ENCODE measurements at places on chromosomes 2 and 18.

GRCh38 chr2:72141032-72141645 is 6.5 kb downstream of the CYP26B1 start:
- no peak for DNase-seq

GRCh38 chr18:22505141-22505591 is 87.5 kb upstream of the CTAGE1 start:
- no peak for DNase-seq

- DNase-seq = no peak
These were observed 190.7 kb downstream of the WDR7 start for GRCh38 chr18:56841836-56842235.

DNA sequence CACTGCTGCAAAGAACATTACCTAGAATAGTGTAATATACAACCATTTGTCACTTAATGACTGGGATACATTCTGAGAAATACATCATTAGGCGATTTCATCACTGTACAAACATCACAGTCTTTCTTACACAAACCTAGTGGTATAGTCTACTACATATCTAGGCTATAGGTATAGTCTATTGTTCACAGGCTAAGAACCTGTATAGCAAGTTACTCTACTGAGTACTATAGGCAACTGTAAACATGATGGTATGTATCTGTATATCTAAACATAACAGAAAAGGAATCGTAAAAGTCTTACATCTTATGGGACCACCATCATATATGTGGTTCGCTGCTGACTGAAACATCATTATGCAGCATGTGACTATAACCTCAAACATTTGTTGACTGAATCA is 21.4 kb downstream of the SP3 start:
- no peak for DNase-seq

DNA sequence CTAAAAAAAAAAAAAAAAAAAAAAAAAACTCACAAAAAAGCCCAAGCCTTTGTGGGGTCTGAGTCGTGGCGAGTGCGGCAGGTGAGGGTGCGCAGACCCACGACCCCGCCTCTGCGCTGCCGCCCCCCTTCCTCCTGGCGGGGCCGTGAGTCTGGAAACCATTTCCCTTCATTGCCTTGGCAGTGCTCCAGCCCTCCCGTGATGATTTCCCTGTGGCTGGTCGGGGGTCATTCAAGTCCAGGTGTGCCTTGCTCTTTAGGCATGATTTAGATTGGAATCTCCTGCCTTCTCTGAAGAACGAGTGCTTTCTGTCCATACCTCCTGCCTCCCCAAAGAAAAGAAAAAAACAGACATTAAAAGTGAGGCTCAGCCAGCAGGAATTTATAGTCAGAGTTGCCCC is 161.8 kb downstream of the FAM210A start:
- DNase-seq = no peak

DNA sequence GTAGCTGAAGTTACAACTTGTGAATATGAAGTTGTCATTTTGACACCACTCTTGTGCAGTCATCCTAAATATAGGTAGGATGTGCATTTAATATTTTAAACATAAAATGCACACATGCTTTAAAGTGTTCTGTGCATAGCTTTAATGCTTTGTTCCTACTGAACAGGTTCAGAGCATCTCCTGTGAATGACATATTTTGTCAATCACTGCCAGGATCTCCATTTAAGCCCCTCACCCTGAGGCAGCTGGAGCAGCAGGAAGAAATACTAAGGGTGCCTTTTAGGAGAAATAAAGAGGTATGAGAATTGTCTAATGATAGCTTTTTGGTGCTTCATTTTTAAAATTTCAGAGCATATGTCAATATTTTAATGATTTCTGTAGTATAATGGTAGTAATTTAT is 14.7 kb downstream of the ERLEC1 start:
- no peak for DNase-seq

DNA sequence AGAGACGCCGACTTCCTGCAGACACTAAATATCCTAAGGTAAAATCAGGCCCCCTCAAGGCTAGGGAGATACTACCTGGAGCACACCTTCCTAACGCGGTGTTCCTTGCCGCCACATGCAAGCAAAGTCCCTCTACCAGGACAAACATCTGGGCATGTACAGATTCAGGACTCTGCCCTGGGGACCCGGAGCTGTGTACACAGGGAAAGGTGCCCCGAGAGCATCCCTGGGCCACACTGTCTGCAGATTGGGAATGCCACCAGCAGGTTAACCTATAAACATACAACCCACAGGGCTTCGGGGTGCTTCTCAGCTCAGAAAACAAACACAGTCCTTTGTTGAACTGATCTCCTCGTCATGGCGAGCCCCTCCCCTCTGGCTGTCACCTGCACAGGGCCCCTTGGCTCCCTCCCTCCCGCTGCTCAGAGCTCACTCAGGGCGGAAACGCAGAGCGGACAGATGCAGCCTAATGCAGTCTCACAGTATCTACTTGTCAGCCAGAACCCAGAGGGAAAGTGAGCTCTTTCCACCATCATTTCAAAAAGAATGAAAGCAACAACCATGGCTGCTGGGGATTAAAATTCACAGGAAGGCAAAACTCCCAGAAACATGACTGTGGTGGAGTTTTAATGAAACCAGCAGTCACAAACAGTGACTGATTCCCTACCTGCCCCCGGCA is 218.8 kb downstream of the HDAC4 start:
- DNase-seq = no peak

- no peak for DNase-seq
These were observed 17.3 kb upstream of the ASXL2 start for GRCh38 chr2:25895610-25896009.

- DNase-seq = no peak
These were observed 23.6 kb downstream of the ZEB2 start for GRCh38 chr2:144496092-144496976.

DNA sequence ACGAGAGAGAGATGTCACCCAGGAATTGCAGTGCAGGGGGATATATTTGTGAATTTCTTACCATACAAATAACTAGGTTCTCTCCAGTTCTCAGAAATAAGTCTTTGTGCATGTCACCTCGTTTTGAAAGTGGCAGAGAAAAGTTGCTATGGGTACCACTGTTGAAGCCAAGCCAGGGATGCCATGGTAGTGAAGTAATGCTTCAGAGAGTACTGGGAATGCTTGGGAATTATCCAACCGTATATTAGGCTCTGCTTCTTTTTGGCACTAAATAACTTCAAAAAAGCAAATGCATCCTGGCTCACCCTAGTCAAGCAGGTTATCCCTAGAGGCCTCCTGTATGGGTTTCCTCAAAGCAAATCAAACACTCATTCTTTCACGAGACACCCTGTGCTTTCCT is 50.7 kb upstream of the DDX18 start:
- no peak for DNase-seq

- DNase-seq = no peak
These were observed 48.2 kb upstream of the REV1 start for GRCh38 chr2:99537910-99538485.

- peak; percentile 16 for DNase-seq
These were observed 133.7 kb downstream of the CBLN2 start for GRCh38 chr18:72410399-72410798.

GRCh38 chr2:158495175-158495574 is 38.4 kb downstream of the PKP4 start:
- peak; percentile 55 for DNase-seq

DNA sequence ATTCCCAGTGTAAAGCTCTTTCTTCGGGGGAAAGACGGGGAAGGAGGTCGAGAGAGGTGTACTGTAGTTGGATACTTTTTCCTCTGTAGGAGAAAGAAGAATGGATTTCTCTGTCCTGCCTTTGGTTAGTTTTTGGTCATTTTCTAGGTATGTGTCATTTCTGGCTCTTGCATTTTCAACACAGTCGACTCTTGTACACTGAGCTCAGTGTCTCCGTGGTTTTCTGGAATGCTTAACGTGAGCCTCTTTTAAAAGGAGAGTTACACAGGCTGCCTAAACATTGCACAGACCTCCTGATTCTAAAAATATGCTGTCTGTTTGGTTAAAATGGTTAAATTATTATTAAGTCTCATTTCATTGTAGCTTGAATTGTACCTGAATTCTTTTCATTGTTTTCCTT is 21.8 kb upstream of the GLS start:
- peak; percentile 85 for DNase-seq

DNA sequence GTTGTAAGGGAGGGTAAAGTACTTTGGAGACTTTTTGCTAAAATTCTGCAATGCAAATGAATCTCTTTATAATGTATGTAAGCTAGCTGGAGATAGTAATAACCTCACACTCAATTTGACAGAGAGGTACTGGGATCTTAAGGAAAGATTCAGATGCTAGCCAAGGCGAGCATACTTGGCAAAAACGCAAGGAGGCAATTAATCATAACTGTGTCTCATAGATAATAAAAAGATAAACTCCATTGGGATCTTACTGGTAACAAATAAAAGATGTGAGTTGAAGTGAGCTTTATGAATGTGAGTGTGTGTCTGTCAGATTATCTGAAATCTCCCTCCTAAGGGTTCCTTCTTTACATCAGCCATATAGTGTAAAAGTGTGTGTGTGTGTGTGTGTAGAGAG is 533.0 kb downstream of the TMX3 start:
- no peak for DNase-seq

DNA sequence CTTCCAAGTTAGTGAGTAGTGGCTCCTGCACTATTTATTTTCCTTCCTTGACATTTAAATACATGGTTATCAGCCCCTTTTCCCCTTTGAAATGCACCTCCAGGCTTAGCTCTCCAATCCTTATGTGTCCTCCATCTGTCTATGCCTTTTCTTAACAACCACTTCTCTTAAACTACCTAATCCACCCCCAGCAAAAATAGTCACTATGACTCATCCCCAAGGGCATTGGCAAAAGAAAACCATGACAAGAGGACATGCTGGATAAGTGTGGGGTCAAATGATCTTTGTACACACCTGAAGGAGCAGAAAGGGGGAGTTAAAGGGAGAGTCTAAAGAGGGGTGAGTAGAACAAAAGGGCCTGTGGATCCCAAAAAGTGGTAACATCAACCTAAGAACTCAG is 127.2 kb downstream of the ANKRD44 start:
- DNase-seq = peak; percentile 29

GRCh38 chr2:118844261-118845004 is 3.0 kb downstream of the EN1 start:
- no peak for DNase-seq

DNA sequence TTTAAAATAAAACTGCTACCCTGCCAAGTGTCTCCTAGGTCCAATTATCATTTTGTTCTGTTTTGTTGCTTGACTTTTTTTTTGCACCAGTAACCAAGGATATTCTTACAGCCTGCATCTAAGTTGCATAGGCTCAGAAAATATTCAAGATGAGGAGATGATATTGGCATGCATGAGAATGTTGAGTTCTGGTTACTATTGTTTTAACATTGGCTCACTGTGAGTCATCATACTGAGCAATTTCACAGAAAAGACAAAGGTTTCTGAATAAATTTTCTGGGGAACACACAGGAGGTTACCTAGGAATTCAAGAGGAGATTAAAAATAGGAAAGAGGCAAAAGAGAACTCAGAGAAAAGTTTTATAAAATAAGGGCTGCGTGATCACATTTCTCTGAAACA is 84.8 kb upstream of the POU3F3 start:
- DNase-seq = peak; percentile 95

DNA sequence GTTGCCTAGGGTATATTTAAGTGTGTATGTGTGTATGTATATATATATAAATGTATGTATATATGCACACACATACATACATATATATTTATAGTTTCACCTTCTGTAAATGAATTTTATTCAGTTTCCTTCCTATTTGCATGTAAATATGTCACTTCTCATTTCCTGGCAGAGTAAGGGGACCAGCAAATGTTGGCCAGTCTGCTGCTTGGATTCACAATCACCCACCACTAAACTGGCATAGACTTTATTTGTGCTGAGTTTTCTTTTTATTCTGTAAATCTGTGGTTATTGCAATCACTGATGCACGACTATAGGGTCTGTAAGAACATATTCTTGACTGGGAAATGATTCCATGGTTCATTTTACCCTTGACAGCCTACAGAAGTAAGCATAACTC is 640.4 kb upstream of the FAM98A start:
- DNase-seq = no peak

GRCh38 chr2:75288760-75289159 is 89.4 kb upstream of the TACR1 start:
- DNase-seq = no peak

DNA sequence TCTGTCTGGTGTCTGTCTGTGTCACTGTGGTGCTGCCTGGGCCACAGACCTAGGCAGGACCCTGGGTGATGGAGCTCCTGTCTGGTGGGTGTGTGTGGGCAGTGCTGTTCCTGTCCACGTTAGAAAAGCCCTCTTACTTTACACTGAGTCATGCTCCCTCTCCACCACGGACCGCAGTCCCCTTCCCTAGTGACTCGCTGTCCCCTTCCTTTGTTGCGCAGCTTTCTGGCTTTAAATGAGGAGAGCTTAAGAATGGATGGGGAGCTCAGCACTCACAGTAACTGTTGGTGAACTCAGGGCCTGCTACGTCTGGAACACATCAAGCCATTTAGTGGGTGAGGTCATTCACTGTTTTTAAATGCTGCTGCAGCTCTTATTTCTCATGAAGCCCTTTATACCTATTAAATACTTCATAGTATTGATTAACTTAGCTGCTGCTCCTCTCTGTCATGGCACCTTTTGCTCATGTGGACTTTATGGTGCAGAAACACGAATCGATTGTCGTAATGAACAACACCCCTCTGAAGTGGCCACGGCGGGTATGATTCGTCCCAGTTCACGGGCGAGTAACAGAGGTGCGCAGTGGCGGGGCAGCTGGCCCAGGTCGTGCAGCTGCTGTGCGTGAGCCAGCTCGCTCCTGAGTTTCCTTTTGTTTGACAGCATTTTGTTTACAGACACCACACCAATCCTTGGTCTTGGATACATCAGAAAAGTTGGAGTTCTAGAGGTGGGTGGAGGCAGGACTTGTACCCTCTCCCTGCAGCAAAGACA is 100.4 kb downstream of the LDLRAD4 start:
- DNase-seq = no peak

DNA sequence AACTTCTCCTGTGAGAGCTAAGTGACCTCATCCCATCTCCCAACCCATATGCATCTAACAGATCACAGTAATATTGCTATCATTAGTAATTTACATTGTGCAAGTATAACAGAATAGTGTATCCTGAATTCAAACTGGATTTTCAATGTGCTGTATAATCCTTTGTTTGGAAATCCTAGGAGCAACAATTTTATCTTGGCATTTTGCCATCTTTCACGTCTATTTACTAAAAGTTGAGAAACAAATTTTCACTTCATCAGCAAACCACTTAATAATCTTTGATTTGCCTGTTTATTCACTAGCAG is 3.8 kb downstream of the HNRNPLL start:
- no peak for DNase-seq

DNA sequence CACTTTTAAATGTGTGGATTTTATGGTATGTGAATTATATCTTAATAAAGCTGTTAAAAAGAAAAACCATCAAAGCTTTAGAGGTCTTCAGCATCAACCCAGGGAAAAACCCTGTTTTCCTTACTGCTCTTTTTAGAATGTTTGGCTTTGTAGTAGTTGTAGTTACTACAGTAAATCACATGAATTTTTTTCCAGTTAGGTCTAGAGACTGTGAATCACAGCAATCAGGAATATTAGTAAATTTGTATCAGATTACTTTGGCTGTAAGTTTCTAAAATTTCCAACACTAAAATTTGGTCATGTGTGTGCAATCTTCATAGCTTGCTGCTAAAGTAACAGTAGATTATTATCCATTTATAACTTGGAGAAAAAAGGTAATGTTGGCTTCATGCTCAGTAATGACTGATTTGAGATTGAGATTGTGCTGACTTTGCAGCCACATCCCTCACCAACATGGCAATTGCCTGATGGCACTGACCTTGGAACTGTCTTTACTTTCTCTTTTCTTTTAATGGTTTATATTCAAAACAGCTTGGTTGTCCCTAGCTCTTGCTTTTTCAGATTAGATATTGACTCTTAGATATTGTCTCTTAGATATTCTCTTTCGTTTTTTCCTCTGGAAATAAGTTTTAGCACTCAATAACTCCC is 41.1 kb downstream of the LCLAT1 start:
- no peak for DNase-seq

GRCh38 chr2:96792772-96793749 is 23.0 kb upstream of the CNNM3 start:
- DNase-seq = no peak
